ENCODE measurements at places on chromosomes 7 and 10. TPM values are rescaled to one million over a fixed set of nuclear protein-coding genes. Genes with fewer than 3 reads are reported as not detected.

GRCh38 chr10:80173466-80173865, 31.9 kb downstream of the ANXA11 start:
- H3K27me3 ChIP-seq = no peaks in the 10 kb centered on the region
- H3K36me3 ChIP-seq = no peaks in the 10 kb centered on the region
- H3K4me3 ChIP-seq = no peak overlapping the region
- no peak for DNase-seq
- H3K27ac ChIP-seq = no peak overlapping the region
- H3K4me1 ChIP-seq = peaks cover 9% of the 10 kb centered on the region

DNA sequence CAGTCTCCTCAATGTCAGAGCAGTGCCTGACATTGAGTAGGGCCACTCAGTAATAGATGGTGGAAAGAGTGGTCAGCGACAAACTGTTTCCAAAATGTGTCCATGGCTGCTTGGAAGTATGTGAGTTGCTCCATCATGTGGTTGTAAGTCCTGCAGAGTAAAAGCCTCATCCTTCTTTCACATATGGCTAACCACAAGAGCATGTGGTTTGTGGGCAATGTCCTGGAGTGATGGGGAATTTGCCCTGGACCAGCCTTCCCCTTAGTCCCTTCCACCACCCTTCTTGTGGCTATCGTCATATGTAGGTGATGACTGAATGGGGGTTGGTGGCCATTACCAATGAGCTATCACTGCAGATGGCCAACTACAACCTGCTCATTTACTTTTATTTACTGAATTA, 33.0 kb upstream of the PLXNA4 start:
- H3K27ac ChIP-seq = no peak overlapping the region
- no peak for DNase-seq
- H3K4me3 ChIP-seq = no peak overlapping the region
- no peaks in the 10 kb centered on the region for H3K27me3 ChIP-seq
- H3K4me1 ChIP-seq = peaks cover 1% of the 10 kb centered on the region
- no peaks in the 10 kb centered on the region for H3K36me3 ChIP-seq

DNA sequence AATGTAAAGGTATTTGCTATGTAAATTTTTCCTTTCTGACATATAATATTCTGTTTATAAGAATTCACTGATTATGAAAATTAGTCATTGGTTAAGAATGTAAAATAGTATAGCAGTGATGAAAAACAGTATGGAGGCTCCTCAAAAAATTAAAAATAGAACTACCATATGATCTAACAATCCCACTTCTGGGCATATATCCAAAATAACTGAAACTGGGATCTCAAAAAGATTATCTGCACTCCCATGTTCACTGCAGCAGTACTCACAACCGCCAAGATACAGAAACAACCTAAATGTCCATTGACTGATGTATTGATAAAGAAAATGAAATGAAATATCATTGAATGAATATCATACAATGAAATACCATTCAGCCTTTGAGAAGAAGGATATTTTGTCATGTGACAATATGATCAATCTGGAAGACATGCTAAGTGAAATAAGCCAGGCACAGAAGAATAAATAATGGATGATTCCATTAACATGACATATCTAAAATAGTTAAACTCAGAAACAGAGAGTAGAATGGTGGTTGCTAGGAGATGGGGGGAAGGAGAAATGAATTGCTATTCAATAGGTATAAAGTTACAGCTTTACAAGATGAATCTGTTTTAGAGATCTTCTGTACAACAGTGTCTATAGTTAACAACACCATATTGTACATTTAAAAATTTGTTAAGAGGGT, 14.0 kb downstream of the C10orf88 start:
- no peaks in the 10 kb centered on the region for H3K27me3 ChIP-seq
- no peaks in the 10 kb centered on the region for H3K4me1 ChIP-seq
- DNase-seq = no peak
- peaks cover 10% of the 10 kb centered on the region for H3K36me3 ChIP-seq
- no peak overlapping the region for H3K4me3 ChIP-seq

The OPALIN gene
- total RNA-seq = not detected

- H3K4me3 ChIP-seq = no peak overlapping the region
- H3K4me1 ChIP-seq = no peaks in the 10 kb centered on the region
- H3K36me3 ChIP-seq = no peaks in the 10 kb centered on the region
- no peak overlapping the region for H3K27ac ChIP-seq
- no peaks in the 10 kb centered on the region for H3K27me3 ChIP-seq
Observed at GRCh38 chr7:153002572-153002971, 243.0 kb downstream of the ACTR3B start.

GRCh38 chr7:148563583-148564274, 26.8 kb upstream of the C7orf33 start:
- no peaks in the 10 kb centered on the region for H3K27me3 ChIP-seq
- H3K4me3 ChIP-seq = no peak overlapping the region
- no peak overlapping the region for H3K27ac ChIP-seq
- no peaks in the 10 kb centered on the region for H3K36me3 ChIP-seq
- DNase-seq = no peak
- H3K4me1 ChIP-seq = peaks cover 6% of the 10 kb centered on the region

DNA sequence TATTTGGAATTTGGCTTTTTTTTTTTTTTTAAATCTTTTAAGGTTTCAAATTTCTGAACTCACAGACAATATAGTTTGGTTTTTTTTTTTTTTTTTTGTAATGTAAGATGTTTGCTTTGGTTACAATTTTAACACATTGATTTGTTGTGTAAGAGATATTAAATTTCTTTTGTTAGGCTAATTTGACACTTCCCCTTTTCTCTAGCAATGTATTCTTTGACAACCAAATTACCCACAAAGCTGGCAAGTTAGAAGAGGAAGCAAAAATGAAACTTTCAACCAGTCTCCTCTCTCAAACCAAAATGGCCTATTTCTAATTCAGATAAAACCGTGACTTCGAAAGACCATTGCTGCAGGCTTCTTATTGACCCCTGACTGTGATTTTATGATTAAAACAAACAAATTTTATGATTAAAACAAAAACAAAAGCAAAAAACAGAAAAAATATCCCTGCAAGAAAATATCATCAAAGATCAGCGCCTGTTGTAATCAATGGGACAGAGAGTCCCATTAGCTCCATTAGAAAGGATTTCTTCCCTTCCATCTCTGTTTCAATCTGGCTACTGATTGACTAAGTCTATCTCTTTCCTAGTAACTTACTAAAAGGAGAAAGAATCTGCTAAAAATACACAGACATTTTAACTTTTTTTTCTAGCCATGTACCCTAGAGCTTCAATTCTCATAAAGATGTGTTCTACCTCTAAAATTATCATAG, 489.2 kb downstream of the MDFIC start:
- H3K36me3 ChIP-seq = no peaks in the 10 kb centered on the region

The STEAP4 gene
- not detected for total RNA-seq

GRCh38 chr10:1255600-1256431, 199.6 kb downstream of the WDR37 start:
- H3K4me1 ChIP-seq = peaks cover 5% of the 10 kb centered on the region
- no peak for DNase-seq

DNA sequence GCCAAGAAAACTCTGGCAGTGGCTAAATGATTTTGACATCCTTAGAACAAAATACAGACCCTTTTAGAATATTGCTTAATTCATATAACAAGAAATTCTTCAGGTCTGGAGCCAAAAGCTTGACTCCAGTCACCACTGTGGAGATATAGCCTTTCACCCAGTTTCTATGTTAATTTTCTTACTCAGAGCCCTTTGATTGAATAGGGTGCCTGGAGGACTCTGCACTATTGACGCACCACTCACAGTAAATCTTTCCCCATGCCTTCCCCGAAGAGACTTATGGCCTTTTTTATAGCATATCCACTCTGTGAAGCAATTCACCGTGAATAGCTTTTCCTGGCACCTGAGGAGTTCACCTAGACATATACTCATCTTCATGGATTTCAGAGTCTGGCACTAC, 613.8 kb downstream of the ZWINT start:
- H3K4me1 ChIP-seq = peaks cover 4% of the 10 kb centered on the region
- no peak overlapping the region for H3K27ac ChIP-seq
- no peak overlapping the region for H3K4me3 ChIP-seq
- H3K27me3 ChIP-seq = no peaks in the 10 kb centered on the region
- no peaks in the 10 kb centered on the region for H3K36me3 ChIP-seq

The CFAP46 gene
- total RNA-seq = 4.6 TPM
